ENCODE measurements at places on chromosomes 6 and 20. TPM values are rescaled to one million over a fixed set of nuclear protein-coding genes. Genes with fewer than 3 reads are reported as not detected.

GRCh38 chr6:12598919-12599318 is 117.6 kb upstream of the PHACTR1 start:
- H3K36me3 ChIP-seq = no peaks in the 10 kb centered on the region
- no peak overlapping the region for H3K27ac ChIP-seq
- no peak overlapping the region for H3K4me3 ChIP-seq
- no peaks in the 10 kb centered on the region for H3K27me3 ChIP-seq

DNA sequence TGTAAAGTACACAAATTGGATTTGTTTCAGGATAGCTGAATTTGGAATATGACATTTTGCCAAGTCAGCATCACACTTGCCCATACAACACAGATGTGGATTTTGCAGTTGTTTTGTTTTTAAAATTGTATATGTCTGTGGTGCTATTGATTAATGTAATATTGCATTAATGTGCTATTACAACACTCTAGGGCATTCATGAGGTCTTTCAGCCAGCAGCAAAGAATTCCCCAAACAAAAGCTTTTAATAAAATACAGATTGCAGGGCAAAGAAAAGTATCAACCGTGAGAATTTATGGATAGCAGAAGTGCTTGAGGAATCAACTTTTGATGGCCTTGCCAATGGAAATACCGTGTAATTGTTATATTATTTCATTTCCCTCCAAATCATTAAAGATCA is 144.9 kb downstream of the AIG1 start:
- H3K4me1 ChIP-seq = no peaks in the 10 kb centered on the region
- H3K27me3 ChIP-seq = no peaks in the 10 kb centered on the region
- no peaks in the 10 kb centered on the region for H3K36me3 ChIP-seq
- H3K4me3 ChIP-seq = no peak overlapping the region
- DNase-seq = no peak
- H3K27ac ChIP-seq = no peak overlapping the region

Gene C2
- total RNA-seq = 4.9 TPM

Gene PTPN1
- total RNA-seq = 65.2 TPM

Gene RNGTT
- total RNA-seq = 17.7 TPM

DNA sequence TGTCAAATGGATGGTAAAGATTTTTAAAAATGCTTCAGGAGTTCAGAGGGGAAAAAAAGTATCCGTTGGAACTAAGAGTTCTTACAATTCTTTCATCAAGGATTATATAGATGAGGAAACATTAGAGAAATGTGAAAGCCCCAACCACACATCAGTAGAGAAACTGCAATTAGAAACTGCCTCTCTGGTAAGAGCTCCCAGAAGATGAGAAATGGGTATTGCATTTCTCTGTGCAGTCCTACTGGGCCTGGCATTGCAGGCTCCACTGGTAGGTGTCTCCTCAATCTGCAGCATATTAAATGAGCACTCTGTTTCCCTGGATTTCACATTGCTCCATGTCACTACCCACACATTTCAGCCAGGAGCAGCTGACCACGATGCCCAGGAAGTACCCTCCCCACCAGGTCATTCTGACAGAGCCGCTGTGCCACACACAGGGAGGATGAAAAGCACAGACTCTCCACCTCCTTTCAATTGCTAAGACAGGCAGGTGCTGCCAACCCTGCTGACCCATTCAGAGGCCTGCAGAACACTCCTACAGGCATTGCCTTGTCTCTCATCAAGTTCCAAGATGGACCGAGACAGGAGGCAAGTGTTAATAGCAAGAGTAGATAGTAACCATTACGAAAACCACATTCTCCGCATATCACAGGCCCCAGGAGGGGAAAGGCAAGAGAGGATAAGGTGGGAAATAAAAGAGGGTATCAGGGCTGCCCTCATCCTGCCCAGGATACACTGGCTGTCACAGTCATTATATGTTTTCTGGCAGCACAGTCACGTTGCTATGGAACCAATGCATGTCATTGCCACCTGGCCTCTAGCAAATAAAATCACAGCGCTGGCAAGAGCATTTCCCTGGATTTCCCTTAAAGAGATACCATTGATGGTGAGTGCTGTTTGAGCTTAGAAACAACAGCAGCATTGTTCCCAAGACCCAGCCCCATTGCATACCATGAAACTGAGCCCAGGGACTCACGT is 241.7 kb downstream of the ATXN1 start:
- no peaks in the 10 kb centered on the region for H3K27me3 ChIP-seq
- H3K36me3 ChIP-seq = no peaks in the 10 kb centered on the region
- no peaks in the 10 kb centered on the region for H3K4me1 ChIP-seq
- H3K4me3 ChIP-seq = no peak overlapping the region
- no peak overlapping the region for H3K27ac ChIP-seq

Gene BPI
- total RNA-seq = not detected

Gene DLK2
- 0.75 TPM for total RNA-seq

Gene BPIFA1
- total RNA-seq = not detected

Data from Caco-2 (cell line).